ENCODE measurements at places on chromosomes 7 and 10.

DNA sequence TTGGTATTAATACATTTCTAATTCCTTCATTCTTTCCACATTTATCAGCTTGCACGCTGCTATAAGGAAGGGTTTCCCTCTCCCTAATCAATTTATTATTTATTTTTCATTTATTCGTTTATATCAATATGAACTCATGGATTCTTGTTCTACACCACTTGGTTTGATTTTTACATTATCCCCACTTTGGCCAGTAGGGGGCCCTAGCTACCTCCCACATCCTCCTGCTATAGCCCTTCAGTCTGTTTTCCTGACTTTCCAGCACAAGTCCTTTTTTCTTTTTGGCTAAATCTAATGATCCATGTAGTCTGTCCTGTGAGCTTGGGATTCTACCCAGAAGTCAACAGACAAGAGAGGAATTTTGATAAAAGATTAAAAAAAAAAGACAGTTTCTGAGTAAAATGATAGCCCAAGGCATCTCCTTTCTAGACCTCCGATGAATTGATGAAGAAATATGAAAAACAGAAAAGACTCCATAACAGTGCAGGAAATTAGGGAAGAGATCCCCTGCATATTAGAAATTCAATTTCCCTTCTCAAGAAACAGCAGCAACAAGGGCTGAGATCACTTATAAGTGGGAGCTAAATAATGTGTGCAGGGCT is 47.7 kb downstream of the LYZL2 start:
- DNase-seq: peak; percentile 20

GRCh38 chr7:145009876-145010275 is 174.0 kb upstream of the TPK1 start:
- DNase-seq: no peak

- DNase-seq: no peak
Measured at GRCh38 chr7:8213381-8213780, 48.6 kb downstream of the ICA1 start.

DNA sequence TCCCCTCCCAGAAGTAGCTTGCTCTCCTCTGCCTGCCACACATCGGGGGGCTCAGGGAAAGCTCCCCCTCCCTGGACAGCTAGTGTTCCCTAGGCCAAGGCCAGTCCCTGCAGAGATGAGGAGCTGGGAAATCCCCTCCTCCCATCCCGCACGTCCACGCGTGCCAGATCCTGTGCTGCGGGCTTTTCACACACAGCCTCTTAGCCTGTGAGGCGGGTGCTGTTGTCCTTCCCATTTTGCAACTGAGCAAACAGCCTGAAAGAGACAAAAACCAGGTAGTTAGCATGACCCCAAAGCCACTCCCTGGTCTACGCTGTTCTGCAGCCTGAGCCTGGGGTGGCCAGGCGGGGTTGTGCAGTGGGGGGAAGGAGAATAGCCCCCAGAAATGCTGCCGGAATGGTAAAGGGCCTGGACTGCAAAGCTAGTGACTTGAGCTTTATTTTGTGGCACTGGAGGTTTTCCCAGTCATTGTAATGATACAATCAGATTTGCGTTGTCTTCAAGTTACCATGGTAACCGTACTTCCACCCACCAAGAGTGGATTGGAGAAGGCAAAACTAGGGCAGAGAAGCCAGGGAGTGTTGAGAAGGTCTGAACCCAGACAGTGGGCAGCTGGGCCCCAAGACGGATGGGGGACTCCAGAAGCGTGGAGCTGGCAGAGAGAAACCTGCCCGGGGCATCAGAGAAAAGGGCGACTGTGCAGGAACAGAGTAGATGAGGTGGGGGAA is 98.6 kb upstream of the KCTD7 start:
- no peak for DNase-seq

- no peak for DNase-seq
Measured at GRCh38 chr10:95793401-95794045, 37.6 kb downstream of the ENTPD1 start.

DNA sequence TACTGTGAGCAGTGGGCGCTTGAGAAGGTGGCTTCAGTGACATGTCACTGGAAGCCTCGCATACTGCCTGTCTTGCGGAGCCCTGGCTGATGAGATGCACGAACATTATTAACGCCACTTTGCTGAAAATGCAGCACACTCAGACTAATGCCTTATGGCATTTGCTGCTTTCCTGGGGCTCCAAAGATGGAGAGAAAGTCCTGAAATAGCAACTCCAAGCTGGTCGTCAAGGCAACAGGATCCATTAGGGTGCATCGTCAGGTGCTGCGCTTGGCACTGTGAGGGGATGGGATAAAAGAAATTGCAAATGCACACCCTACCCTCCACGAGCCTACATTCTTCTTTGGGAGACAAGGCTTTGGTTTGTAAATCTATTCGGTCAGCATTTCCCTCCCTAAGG is 592.5 kb downstream of the TYW1 start:
- no peak for DNase-seq

GRCh38 chr7:12481722-12482121 is 78.1 kb upstream of the VWDE start:
- DNase-seq: no peak

- no peak for DNase-seq
Measured at GRCh38 chr10:6721480-6721879, 141.4 kb upstream of the PRKCQ start.

GRCh38 chr10:60948851-60949250 is 4.9 kb upstream of the RHOBTB1 start:
- no peak for DNase-seq

GRCh38 chr7:158446281-158446680 is 141.3 kb downstream of the PTPRN2 start:
- no peak for DNase-seq

GRCh38 chr7:98354052-98354451 is 46.8 kb downstream of the BAIAP2L1 start:
- DNase-seq: no peak

DNA sequence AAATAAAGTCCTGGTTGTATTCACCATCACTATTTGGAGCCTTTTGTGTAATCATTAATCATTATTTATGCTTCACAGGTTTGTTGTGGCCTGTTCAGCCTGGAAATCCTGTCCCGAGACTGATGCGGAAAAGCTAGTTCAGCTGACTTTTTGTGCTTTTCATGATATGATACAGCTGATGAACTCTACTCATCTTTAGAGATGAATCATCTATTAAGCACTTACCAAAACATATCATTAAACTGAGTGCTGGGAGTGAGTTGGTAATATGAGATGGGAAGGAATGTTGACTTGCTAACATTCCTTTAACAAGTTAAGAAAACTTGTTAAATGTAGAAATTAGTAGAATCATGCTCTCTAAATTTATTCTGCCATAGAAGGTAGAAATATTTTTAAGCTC is 53.0 kb downstream of the CROT start:
- DNase-seq: no peak

DNA sequence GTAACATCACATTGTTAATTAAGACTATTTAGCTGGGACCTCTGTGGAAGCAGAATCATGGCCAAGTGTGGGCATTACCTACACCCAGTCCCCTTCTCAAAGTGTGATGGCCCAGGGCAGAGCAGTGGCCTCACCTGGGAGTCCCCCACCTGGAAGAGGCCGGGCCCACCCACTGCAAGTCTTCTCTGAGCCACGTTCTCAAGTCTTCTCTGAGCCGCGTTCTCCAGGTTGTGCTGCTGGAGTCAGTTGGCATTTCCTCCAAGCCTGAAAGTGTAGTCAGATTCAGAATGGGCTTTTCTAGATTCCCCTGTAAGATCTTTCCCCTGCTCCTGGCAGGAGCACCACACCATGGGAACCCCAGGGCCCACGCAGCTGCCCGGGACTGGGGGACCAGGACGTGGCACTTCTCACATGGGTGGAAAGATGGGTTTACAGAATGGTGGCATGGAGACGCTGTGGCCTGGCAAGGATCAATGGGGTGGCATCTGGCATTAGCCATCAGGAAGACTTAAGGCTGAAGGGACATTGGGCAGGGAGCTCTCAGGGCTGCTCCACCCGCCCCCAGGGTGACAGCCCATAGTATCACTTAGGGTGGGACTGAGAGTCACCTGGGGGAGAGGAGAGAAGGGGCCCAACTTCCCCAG is 68.0 kb downstream of the MKI67 start:
- no peak for DNase-seq

GRCh38 chr10:71088054-71088453 is 124.3 kb upstream of the UNC5B start:
- no peak for DNase-seq

Data from thyroid gland (tissue), 4 donors.